ENCODE measurements at places on chromosomes 4 and X.

- no peak for DNase-seq
These were observed 19.0 kb downstream of the NKX6-1 start for GRCh38 chr4:84480082-84480481.

DNA sequence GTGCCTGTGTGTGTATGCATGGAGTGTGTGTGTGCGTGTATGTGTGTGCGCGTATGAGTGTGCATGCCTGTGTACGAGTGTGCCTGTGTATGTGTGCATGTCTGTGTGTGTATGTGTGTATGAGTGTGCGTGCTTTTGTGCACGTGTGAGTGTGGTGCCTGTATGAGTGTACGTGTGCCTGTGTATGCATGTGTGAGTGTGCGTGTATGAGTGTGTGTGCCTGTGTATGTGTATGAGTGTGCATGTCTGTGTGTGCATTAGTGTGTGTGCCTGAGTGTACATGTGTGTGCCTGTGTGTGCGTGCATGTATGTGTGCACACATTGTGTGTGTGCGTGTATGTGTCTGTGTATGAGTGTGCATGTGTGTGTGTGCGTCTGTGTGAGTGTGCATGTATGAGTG, 5.7 kb downstream of the DOK7 start:
- no peak for DNase-seq

DNA sequence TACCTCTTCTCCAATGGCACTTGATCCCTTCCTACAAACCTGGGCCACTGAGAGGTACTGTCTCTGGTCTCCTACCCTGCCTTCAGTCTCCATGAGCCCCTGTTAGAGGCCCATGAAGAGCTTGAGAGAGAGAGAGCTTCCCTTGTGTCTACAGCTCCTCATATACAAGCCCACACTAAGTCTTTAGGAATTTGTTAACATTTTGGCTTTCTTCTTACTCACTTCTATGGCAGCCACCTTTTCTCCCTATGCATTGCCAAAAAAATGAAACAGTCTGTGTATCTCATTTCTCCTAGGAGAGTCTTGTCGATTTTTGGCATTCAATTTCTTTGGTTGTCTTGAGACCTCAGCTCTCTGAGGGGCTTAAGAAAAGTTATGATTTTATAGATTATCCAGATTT, 90.9 kb upstream of the LNX1 start:
- no peak for DNase-seq

- DNase-seq: no peak
These were observed at the start of gene BTK for GRCh38 chrX:101385795-101386541. BTK (minus strand) TSS chrX:101386191; CDS start chrX:101375284, 10,907 bp downstream.

- DNase-seq: no peak
These were observed 134.3 kb upstream of the PPARGC1A start for GRCh38 chr4:24024157-24024556.

GRCh38 chrX:104315555-104315954, 60.8 kb upstream of the ESX1 start:
- DNase-seq: no peak

GRCh38 chrX:101729986-101730385, 70.3 kb upstream of the ARMCX2 start:
- DNase-seq: no peak

GRCh38 chr4:2587213-2587823, 50.9 kb downstream of the FAM193A start:
- no peak for DNase-seq

DNA sequence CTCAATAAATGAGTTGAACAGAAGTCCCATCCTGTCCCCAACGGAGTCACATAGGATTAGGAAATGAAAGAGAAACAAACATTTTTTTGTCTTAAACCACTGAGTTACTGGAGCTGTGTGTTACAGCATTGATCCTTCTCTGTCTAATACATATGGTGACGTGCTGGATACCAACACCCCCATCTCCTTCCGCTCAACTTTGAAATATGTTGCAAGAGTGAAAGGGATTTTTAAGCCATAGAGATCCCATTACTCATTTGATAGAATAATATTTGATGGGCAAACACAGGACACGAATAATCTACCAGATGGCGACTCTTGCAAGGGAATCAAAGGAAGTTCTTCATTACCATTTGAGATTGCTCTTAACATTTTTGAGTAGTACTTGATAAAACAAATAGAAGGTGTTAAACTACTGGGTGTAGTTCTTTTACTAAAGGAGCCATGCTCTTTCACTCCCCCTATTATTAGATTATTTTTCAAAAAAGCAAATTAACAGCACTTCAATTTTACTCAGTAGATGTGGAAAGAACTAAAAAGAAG, 140.5 kb downstream of the PACRGL start:
- DNase-seq: no peak

DNA sequence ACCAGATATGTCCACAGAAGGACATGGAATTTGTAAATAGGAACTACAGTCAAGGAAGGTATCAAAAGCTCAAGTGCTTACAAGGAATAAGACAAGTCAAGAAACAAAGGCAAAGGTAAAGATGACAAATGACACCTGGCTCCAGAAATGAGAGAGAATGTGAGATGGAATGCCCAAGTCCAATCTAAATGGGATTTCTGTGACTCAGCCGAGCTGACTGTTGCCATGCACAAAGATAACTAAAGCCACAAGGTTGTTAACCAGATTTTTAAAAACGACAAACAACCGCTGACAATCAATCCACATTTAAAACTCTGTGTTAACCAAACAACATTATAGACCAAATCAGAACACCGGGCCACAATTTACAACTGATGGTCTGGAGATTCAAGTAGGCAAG, 1.1 kb downstream of the NFXL1 start:
- DNase-seq: no peak

- DNase-seq: no peak
These were observed 391.7 kb upstream of the PITX2 start for GRCh38 chr4:111014537-111014936.

DNA sequence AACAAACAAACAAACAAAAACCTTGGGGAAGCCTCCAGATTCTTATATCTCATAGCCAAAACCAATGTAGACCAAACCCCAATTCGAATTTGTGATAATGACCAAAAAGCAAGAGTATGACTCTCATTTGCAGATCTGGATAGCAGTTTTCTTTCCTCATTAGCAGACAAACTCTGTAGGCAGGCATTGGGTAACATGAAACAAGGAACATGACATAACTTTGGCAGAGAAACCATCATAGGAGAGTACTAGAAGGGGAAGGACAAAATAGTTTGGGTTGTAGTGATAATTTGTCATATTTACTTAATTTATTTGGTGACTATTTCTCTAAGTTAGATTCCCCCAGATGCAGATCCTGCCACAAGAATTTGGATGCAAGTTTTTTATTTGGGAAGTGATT, 187.8 kb downstream of the MID1IP1 start:
- no peak for DNase-seq

DNA sequence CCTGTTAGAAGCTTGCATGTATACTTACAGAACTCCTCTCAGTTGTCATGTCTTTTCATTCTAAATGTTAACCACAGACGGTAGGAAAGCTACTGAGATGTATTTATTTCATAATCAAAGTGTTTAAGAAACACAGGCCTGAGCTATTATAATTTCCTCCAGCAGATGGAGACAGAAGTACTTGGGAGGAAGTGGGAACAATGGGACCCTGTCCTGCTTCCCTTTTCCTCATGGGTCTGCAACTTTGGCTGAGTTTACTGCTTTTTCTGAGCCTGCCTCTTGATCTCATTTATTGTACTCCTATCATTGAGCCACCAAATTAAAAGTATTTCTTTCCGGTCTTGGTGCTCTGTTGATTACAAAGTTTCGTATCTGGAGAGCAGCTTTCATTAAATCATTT, 67.7 kb upstream of the SPANXN2 start:
- peak; percentile 3 for DNase-seq

- DNase-seq: peak; percentile 77
These were observed 83.9 kb upstream of the SPANXB1 start for GRCh38 chrX:140918398-140919038.
